Right forelimb (tissue), 1 donor: ENCODE measurements at places on chromosomes 6 and 20.

- no peak for DNase-seq
Observed at GRCh38 chr6:112307707-112308106, 39.4 kb upstream of the RFPL4B start.

GRCh38 chr6:13710552-13711323, 897 bp downstream of the RANBP9 start:
- DNase-seq = peak; percentile 67

GRCh38 chr6:99613409-99613704, 6.7 kb downstream of the PRDM13 start:
- DNase-seq = peak; percentile 51

DNA sequence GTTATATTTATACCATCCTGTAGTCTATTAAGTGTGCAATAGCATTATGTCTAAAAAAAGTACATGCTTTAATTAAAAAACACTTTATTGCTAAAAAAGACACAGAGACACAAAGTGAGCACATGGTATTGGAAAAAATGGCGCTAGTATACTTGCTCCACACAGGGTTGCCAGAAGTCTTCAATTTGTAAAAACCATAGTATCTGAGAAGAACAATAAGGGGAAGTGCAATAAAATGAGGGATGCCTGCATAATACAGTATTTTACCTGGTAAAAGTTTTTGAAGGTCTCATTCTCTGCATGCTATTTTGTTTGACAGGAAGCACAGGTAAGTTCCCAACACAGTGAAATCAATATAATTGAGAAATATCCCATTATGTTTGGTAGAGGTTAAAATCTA, 1.6 kb downstream of the NOX3 start:
- no peak for DNase-seq

DNA sequence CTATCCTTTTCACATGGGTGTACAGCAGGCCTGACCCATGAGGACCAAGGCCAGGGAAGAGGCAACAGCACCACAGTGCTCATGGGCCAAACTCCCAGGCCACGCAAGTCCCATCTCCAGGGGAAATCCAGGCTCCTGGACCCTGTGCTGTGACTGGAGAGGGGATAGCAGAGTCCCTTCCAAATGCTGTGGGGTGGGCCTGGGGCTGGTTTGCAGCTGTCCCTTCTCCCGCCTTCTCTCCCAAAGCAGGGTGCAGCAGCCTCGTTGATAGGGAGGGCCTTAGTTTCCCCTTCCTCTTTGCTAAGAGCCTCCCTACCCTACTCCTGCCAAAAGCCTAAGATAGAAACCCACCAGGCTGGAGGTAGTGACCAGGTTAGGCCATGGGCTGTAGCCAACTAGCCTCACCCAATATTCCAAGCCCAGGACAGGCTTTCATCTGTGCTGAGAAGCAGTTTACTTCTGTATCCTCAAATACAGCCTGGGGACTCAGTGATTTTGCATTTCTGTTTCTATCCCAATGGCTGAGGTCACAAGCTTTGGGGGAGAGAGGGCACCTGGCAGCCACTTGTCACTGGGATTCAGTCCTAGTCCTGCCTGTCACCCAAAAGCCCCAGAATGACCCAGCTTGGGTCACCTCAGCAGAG, 1.4 kb downstream of the CTSZ start:
- DNase-seq = no peak

- DNase-seq = peak; percentile 77
Observed at GRCh38 chr6:33192671-33193602, 670 bp upstream of the COL11A2 start.

DNA sequence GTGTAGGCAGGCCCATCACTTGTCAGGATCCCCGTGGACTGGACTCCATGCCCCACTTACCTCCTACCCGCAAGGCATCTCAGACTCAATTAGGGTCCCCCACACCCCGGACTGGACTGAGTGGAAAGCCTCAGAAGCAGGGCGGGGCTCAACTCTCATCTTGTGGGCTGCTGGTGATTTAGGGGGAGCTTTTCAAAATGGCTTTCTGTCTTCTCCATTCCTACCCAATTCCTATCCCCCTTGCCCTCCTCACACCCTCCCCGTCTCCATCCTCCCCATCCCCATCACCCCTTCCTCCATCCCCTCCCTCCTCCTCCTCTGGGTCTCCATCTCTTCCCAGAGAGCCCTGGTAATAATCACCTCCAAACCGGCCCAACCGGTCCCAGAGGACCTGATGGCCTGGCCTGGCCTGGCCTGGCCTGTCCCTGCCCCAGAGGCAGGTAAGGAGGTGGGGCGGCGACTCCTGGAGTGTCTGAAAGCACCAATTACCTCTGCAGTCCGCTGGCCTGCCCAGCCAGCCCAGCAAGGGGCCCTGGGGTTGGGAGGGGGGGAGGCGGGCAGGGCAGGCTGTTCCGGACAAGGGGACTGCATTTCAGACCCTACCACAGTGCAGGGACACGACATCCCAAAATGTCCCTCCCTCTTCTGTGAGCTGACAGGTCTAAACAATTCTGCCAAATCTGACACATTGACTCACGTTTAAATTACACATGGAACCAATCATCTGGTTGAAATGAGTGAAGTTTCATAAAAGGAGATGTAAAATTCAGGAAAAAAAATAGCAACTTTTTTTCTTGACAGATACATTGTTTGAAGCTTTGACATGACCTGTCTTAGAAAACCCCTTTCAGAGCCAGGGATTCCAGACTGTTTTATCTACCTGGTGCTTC, 24.8 kb downstream of the MAFB start:
- no peak for DNase-seq

GRCh38 chr6:136685540-136686108, 106.7 kb downstream of the MAP3K5 start:
- no peak for DNase-seq

GRCh38 chr6:165082636-165083035, 226.8 kb downstream of the C6orf118 start:
- no peak for DNase-seq

GRCh38 chr20:17479063-17479657, 52.0 kb downstream of the BFSP1 start:
- DNase-seq = no peak

DNA sequence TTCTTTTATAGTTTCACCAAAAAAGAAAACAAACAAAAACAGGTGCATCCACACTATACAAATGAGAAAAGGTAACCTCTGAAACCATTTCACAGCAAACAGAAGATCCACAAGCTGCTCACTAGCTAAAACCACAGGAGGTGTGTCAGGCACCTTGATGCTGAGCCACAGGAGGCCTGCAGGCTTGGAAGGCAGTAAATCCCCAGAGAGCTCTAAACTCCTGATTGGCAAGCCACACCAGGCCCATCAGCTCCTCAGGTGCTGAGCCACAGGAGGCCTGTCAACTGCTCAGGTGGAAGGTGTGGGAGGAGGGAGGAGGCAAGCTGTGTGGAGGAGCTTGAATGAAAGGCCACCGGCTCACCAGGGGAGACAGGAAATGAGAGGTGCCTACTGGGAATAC, 273.0 kb downstream of the PKHD1 start:
- no peak for DNase-seq

DNA sequence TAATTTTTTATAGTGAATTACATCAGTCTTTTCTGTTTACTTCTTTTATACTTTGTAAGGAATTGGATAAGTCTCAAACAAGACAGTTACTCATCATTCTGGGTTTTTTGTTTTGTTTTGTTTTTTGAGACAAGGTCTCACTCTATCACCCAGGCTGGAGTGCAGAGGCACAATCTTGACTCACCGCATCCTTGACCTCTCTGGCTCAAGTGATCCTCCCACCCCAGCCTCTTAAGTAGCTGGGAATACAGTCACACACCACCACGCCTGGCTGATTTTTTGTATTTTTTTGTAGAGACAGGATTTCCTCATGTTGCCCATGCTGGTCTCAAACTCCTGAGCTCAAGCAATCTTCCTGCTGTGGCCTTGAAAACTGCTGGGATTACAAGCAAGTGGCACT, 524.3 kb downstream of the EYS start:
- no peak for DNase-seq

GRCh38 chr6:5094327-5094726, 9.2 kb downstream of the PPP1R3G start:
- DNase-seq = no peak

DNA sequence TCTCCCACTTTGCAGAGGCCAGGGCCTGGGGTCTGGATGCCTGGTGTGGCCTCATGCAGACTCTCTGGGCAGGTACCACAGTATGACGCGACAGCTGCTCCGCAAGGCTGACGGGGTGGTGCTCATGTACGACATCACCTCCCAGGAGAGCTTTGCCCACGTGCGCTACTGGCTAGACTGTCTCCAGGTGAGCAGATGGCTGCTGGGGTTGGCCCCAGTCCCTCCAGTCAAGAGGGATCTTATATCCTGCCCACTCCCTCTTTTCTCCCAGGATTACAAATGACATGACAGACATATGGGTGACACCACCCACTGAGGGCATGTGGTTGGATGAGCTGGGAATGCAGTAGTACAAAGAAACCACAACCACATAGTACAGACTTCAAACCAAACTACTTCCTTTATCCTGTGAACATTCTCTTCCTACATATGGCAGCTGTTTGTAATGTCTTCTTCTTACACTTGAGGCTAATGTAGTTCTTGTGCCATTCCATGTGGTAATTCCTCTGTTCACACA, 29.9 kb downstream of the RAB44 start:
- DNase-seq = no peak

- DNase-seq = no peak
Observed at GRCh38 chr6:17454316-17455005, 61.1 kb downstream of the CAP2 start.

DNA sequence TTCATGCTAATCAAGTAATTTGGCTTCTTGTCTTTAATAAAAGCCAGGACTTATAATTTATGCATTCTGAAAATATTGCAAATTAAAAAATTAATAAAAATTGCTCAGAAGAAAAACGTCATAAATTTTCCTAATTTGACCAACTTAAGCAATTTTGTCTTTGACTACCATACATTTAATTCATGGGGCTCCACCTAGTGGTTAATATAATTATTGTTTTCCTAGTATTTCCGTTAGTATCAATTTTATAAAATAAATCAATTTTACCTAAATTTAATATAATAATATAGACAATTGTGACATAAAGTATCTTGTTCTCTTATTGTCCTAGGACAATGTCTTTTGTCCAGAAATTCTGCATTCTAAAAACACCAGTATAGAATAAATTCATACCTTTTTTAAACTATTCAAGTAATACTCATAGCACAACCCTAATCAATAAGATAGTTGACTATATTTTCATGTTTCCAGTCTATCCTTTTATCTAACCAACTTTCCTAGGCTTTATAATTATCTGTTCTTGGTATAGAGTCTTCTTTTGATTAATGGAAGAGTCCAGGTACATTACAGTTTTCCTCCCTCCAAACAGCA, 319.9 kb downstream of the TRDN start:
- no peak for DNase-seq

DNA sequence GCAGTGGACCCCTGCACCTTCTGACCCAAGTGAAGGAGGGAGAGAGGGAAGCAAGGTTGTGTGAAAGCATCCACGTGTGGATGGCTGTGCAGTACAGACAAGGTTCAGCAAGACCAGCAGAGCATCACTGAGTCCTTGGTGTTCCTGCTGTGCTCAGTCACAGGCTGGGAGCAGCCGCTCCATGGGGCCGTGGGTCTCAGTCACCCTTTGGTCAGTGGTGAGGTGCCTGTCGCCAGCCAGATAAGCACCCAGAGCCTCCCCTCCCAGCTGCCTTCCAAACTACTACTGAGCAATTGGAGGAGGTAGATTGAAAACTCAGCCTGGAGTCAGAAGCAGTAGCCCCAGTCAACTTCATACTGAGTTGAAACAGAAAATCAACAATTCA, 218.9 kb downstream of the SLC24A3 start:
- no peak for DNase-seq

GRCh38 chr20:45419188-45420091, 3.5 kb downstream of the PIGT start:
- no peak for DNase-seq

GRCh38 chr6:169237496-169238134, 16.0 kb downstream of the THBS2 start:
- DNase-seq = no peak

DNA sequence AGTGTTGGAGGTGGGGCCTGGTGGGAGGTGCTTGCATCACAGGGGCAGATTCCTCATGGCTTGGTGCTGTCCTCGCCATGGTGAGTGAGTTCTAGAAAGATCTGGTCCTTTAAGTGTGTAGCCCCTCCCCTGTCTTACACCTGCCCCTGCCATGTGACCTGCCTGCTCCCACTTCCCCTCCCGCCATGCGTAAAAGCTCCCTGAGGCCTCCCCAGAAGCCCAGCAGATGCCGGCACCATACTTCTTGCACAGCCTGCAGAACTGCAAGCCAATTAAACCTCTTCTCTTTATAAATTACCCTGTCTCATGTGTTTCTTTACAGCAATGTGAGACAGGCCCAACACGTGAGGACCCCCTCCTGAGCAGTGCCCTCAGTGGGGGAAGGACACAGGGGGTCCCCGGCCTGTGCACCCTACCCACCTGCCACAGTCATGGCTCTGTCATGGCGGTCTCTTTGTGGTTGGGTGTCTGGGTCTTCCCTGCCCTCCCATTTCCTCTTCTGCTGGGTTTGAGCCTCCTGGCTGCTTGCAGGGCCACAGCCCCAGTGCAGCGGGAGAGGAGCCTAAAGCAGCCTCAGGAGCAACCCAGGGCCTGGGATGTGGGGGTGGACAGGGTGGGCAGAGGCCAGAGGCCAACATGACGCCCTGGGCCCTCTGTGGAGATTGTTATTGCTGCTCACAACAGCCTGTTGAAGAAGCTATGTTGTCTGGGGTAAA, 87.2 kb upstream of the QKI start:
- peak; percentile 36 for DNase-seq

- no peak for DNase-seq
Observed at GRCh38 chr20:60718743-60719480, 533.1 kb upstream of the CDH4 start.

GRCh38 chr20:53833333-53834061, 236.9 kb downstream of the BCAS1 start:
- DNase-seq = no peak

GRCh38 chr6:54291738-54292137, 16.5 kb upstream of the TINAG start:
- DNase-seq = no peak

DNA sequence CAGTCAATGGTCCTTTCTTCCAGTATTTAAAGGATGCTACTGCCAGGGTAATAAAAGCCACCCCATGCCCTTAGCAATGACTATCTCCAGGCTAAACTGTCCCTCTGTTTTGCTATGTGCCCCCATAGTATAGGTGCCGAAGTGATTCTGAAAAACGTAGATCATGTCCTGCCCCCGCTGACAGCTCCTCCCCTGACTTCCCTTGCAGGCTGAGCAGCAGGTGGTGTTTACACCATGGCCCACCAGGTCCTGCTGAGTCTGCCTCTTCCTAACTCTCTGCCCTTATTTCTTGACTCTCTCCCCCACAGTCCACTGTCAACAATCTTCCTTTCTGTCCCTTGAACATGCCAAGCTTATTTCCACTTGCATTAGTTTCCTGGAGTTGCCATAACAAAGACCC, 352.5 kb upstream of the TSHZ2 start:
- DNase-seq = no peak
